ENCODE measurements at places on chromosomes 1 and 21.

- no peak overlapping the region for H3K4me3 ChIP-seq
- no peaks in the 10 kb centered on the region for H3K4me1 ChIP-seq
- H3K36me3 ChIP-seq, result peaks cover 5% of the 10 kb centered on the region
Measured at GRCh38 chr1:46211051-46211450, 7.9 kb downstream of the LURAP1 start.

DNA sequence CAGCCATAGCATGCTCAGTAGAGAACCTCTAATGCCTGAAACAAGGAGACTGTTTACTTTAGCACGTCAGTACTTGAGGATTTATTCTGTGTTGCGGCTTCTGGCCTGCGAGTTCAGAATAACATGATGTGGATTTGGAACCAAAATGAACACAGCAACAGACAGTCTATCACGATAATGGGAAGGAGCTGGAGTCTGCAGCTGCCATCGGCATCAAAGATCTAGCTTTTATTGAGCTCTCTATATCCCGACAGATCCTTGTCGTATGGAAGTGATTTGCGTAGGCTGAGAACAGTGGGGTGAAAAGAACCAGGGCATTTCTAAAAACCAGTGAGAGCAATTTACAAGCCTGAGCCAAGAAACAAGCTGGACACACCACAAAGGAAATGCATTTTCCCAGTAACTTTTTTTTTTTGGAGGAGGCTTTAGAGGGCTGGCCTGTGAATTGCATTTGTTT is 294.2 kb downstream of the KIF26B start:
- H3K36me3 ChIP-seq, result no peaks in the 10 kb centered on the region
- no peak for DNase-seq
- peaks cover 4% of the 10 kb centered on the region for H3K27me3 ChIP-seq
- peak overlapping the region; percentile 22 for H3K27ac ChIP-seq
- H3K4me1 ChIP-seq, result no peaks in the 10 kb centered on the region

GRCh38 chr1:2277741-2278488 is 49.8 kb downstream of the SKI start:
- no peak overlapping the region for H3K4me3 ChIP-seq
- H3K27me3 ChIP-seq, result no peaks in the 10 kb centered on the region
- no peak for DNase-seq
- H3K27ac ChIP-seq, result no peak overlapping the region

DNA sequence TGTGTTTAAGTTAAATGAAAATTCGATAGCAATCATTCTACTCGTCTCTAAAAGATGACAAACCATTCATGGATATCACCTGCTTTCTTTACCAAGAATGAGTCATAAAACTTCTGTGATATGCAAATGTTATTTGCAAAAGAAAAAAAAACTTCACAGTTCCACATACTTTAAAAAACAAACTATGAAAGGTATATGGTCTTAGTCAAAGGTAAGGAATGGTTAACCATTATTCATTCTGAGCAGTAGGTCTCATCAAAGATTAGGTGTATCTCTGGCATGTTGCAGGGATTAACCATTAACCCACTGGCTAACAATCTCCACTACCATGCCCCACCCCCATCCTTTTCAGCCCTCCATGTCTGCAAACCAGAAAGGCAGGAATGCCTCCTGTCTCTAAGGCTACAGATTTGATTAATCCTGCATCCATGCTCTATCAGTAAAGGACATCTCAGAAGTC is 44.4 kb downstream of the PTPN14 start:
- no peaks in the 10 kb centered on the region for H3K36me3 ChIP-seq
- no peak for DNase-seq
- H3K4me3 ChIP-seq, result no peak overlapping the region
- no peak overlapping the region for H3K27ac ChIP-seq
- no peaks in the 10 kb centered on the region for H3K4me1 ChIP-seq
- H3K27me3 ChIP-seq, result no peaks in the 10 kb centered on the region

DNA sequence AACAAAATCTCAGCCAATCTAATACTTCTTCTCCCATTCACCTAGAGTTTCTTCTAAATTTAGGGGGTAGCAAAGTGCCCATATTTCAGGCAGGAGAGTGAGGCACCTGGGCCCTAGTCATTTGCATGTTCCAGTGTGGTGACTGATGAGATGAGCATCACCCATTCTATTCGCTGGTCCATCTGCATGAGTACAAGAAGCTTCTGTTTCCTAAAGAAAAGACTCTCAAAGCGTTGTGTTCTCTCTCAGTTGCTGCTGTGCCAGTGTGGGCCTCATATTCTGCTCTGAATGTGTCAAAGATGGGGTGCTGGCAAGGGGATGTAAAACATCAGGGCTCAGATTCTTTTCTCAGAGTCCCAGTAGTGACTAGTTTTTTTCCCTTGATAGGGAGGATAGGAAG is 16.1 kb upstream of the DPYD start:
- DNase-seq, result no peak
- H3K4me3 ChIP-seq, result no peak overlapping the region
- no peak overlapping the region for H3K27ac ChIP-seq

- no peak for DNase-seq
- no peak overlapping the region for H3K4me3 ChIP-seq
- no peaks in the 10 kb centered on the region for H3K36me3 ChIP-seq
- peaks cover 13% of the 10 kb centered on the region for H3K27me3 ChIP-seq
- peaks cover 19% of the 10 kb centered on the region for H3K4me1 ChIP-seq
Measured at GRCh38 chr1:228938537-228938901, 203.2 kb downstream of the RHOU start.

GRCh38 chr1:94651076-94651475 is 109.5 kb upstream of the F3 start:
- H3K4me3 ChIP-seq, result no peak overlapping the region
- peaks cover 13% of the 10 kb centered on the region for H3K27me3 ChIP-seq
- no peak overlapping the region for H3K27ac ChIP-seq
- H3K36me3 ChIP-seq, result no peaks in the 10 kb centered on the region

DNA sequence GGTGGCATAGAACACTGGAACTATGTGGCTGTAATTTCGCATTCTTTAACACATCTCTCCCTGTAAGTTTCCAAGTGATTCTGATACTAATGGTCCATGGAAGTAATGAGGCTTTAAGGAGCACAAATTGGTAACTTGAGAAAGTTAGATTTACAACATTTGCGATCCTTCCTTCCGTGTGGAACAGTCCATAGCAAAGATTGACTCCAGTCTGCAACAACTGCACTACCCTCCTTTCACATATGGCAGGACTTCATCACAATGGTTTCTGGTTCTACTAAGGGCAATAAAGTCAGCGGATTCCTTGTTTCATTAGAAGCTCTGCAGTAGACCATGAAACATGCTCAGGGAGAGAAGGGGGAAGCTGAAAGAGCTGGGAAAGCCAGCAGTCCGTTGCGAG is 261.2 kb downstream of the RGS7 start:
- H3K27me3 ChIP-seq, result no peaks in the 10 kb centered on the region
- no peak for DNase-seq
- no peaks in the 10 kb centered on the region for H3K36me3 ChIP-seq

GRCh38 chr1:33661811-33662454 is 189.5 kb downstream of the ZSCAN20 start:
- H3K27me3 ChIP-seq, result peaks cover 15% of the 10 kb centered on the region
- no peak for DNase-seq
- H3K4me3 ChIP-seq, result no peak overlapping the region
- H3K27ac ChIP-seq, result no peak overlapping the region

DNA sequence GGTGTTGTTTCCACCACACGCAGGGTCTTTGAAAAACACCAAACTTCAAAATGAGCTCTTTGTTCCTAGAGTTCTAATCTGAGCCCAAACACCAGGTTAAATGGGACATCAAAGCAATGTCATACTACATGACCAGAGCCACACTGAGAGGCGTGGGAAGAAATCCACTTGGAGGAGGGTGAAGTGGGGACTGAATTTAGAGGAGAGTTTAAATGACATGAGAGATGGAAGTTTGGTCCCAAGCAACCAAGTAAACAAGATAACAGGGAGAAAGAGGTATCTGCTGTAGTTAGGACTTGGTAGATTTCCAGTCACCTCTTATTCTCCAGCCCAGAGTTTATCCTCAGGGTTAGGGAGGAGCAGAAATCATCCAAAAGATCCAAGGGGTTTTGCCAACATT is 290.9 kb upstream of the FAM78B start:
- no peaks in the 10 kb centered on the region for H3K36me3 ChIP-seq
- no peaks in the 10 kb centered on the region for H3K4me1 ChIP-seq
- H3K27ac ChIP-seq, result no peak overlapping the region
- peaks cover 4% of the 10 kb centered on the region for H3K27me3 ChIP-seq

- H3K27ac ChIP-seq, result no peak overlapping the region
- peaks cover 28% of the 10 kb centered on the region for H3K36me3 ChIP-seq
- no peaks in the 10 kb centered on the region for H3K27me3 ChIP-seq
- peaks cover 38% of the 10 kb centered on the region for H3K4me1 ChIP-seq
- no peak for DNase-seq
Measured at GRCh38 chr1:206102292-206102936, 14.8 kb downstream of the AVPR1B start.

DNA sequence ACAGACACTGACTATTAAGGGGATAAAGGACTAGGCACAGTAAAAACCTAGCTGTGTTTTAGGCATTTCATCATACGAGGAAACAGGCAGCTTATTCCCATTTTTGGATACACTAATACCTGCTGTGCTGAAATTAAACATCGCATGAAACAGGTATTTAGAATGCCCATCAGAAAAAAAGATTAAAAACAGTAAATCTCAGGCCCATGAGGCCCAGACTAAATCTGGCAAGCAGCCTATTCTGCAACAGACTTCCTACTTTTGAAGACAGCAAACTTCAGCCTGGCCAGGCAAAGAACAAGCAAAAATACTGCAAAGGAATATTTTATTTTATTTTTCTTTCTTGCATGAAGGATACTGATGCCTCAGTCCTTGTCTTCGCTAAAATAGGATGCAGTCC is 240.2 kb downstream of the LMO4 start:
- no peaks in the 10 kb centered on the region for H3K4me1 ChIP-seq
- H3K4me3 ChIP-seq, result no peak overlapping the region
- H3K36me3 ChIP-seq, result no peaks in the 10 kb centered on the region

- peaks cover 10% of the 10 kb centered on the region for H3K4me1 ChIP-seq
- H3K4me3 ChIP-seq, result no peak overlapping the region
- DNase-seq, result no peak
- H3K36me3 ChIP-seq, result peaks cover 5% of the 10 kb centered on the region
Measured at GRCh38 chr1:200373811-200374231, 36.0 kb downstream of the ZNF281 start.

DNA sequence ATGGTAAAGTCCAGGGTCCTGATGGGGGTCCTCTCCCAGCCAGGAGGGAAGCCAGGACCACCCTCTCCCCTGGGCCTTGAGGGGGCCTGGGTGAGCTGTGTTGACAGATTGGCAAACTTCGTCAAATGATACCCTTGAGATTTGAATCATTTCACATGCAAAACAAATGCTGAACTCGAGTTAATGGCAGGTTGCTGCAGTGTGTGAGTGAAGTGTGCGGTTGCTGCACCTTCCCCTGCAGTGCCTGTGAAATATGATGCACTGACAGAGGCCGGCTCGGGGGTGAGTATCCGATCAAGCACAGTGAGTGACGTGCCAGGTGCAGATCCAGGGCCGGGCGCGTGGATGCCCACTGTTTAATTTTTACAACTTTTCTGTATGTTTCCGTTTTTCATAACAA is 5.7 kb upstream of the KRTAP12-1 start:
- no peak overlapping the region for H3K4me3 ChIP-seq
- no peak for DNase-seq
- no peaks in the 10 kb centered on the region for H3K36me3 ChIP-seq
- no peak overlapping the region for H3K27ac ChIP-seq
- H3K4me1 ChIP-seq, result peaks cover 2% of the 10 kb centered on the region

- peaks cover 29% of the 10 kb centered on the region for H3K36me3 ChIP-seq
- no peaks in the 10 kb centered on the region for H3K27me3 ChIP-seq
- no peak overlapping the region for H3K27ac ChIP-seq
- DNase-seq, result no peak
- peaks cover 22% of the 10 kb centered on the region for H3K4me1 ChIP-seq
- H3K4me3 ChIP-seq, result no peak overlapping the region
Measured at GRCh38 chr1:147169171-147169570, 3.1 kb downstream of the PRKAB2 start.

GRCh38 chr1:160171354-160171753 is 19.0 kb upstream of the CASQ1 start:
- H3K4me3 ChIP-seq, result no peak overlapping the region
- no peak overlapping the region for H3K27ac ChIP-seq
- H3K4me1 ChIP-seq, result peaks cover 31% of the 10 kb centered on the region
- no peaks in the 10 kb centered on the region for H3K36me3 ChIP-seq
- H3K27me3 ChIP-seq, result peaks cover 30% of the 10 kb centered on the region

DNA sequence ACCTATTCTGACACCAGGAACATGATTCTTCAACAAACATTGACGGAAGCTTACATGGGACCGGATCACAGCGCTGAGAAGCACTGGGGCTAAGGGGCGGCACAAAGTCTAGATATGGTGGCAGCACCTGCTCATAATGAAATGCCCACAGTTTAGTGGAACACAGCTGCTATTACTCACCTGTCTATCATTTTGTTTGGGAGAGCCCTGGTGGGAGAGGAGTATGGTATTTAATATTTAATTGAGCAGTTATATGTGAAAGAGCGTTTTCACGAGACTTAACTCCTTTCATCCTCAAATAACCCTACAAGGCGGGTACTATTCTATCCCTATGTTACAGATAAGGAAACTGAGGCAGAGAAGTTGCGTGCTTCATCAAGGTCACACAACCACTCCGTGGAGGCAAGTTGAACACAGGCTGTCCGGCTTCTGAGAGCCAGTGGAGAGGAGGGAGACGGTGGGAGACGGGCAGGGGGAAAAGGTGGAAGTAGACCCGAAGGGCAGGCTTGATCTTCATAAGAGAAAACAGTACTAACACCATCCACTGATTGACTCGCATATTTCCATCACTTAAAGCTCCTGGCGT is 790 bp upstream of the TSNAX start:
- H3K4me1 ChIP-seq, result peaks cover 34% of the 10 kb centered on the region
- peak overlapping the region; percentile 100 for H3K27ac ChIP-seq

DNA sequence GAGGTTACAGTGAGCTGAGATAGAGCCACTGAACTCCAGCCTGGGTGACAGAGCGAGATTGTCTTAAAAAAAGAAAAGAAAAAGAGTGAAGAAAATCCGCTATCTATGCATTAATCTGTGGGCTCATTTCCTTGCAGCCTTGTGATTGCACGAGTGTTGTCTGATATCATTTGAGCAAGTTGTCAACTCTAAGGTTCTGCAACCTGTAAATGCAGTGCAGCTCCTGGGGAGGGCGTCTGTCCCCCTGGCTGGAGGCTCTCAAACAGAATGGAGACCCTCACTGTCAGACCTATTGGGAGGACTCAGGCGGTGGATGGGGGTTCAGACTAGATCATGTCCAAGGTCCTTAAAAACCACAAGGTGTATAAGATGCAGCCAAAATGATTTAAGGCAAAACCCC is 6.2 kb downstream of the CORT start:
- no peaks in the 10 kb centered on the region for H3K4me1 ChIP-seq
- H3K4me3 ChIP-seq, result no peak overlapping the region
- no peak overlapping the region for H3K27ac ChIP-seq
- no peaks in the 10 kb centered on the region for H3K27me3 ChIP-seq

GRCh38 chr1:99218999-99219398 is 45.3 kb upstream of the PLPPR4 start:
- DNase-seq, result no peak
- H3K27me3 ChIP-seq, result no peaks in the 10 kb centered on the region
- H3K4me3 ChIP-seq, result no peak overlapping the region
- peak overlapping the region; percentile 52 for H3K27ac ChIP-seq
- peaks cover 5% of the 10 kb centered on the region for H3K4me1 ChIP-seq

- no peaks in the 10 kb centered on the region for H3K27me3 ChIP-seq
- peaks cover 63% of the 10 kb centered on the region for H3K4me1 ChIP-seq
- peaks cover 33% of the 10 kb centered on the region for H3K36me3 ChIP-seq
- peak; percentile 53 for DNase-seq
- H3K4me3 ChIP-seq, result peak overlapping the region; percentile 96
Measured at GRCh38 chr1:22053017-22053860, 730 bp downstream of the CDC42 start.
